Temporal lobe (tissue), 4 donors: ENCODE measurements at places on chromosomes 12 and 14. TPM values are rescaled to one million over a fixed set of nuclear protein-coding genes. Genes with fewer than 3 reads are reported as not detected.

Gene NANOG
- not detected for total RNA-seq

Gene RAD52
- 12.0 TPM for total RNA-seq

Gene EXOC3L4
- not detected for total RNA-seq

Gene FOXG1
- 54.8 TPM for total RNA-seq

Gene SPTB
- total RNA-seq = 17.0 TPM

Gene EIF2S3B
- total RNA-seq = 0.98 TPM

Gene SOX5
- 101 TPM for total RNA-seq
